ENCODE measurements at places on chromosomes 5 and 9. TPM values are rescaled to one million over a fixed set of nuclear protein-coding genes. Genes with fewer than 3 reads are reported as not detected.

Gene FBXO10
- 10.5 TPM for total RNA-seq

GRCh38 chr5:151684690-151685361 lies 1.9 kb downstream of the SPARC start:
- peak; percentile 61 for ATAC-seq

DNA sequence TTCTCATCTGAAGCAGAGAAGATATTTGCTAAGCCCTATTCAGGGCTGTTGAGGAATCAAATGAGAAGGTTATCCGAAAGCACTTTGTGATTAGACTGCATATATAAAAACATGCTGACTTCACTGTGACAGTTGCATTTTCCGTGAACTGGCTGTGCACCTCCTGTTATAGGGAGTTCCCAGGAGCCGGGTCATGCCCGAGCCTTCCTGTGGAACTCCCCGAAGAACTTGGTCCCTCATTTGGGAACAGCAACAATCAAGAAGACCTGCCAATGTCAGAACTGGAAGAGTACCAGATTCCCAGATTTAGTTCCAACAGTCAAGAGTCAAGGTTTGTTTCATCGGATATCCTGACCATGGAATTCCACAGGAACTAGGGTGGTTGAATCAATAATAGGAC lies 130.4 kb upstream of the RAI14 start:
- no peak for ATAC-seq

Gene SUSD3
- 4.7 TPM for total RNA-seq
